ENCODE measurements at places on chromosomes 11 and 22.

GRCh38 chr11:57974848-57975601, 48.7 kb upstream of the OR9Q1 start:
- no peak for DNase-seq

DNA sequence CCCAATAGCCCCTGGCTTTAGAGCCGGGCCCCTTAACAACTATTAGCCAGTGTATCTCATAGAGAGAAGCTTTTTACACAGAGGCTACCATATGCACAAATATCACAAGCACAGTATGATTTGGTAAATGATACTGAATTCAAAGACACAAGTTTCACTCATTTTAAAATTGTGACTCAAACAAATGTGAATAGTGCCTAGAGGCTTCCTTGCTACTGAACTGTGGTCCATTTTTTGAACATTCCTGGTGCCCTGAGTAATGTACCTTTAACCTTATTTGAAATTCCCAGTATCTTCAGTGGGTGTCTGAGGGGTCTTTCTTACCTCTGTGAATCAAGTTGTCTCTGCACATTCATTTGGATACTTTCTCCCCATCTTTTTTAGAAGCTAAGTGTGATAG, 156.2 kb downstream of the MAML2 start:
- no peak for DNase-seq

GRCh38 chr22:22847241-22847640, 40.4 kb upstream of the IGLL5 start:
- DNase-seq = no peak

- no peak for DNase-seq
Measured at GRCh38 chr11:125499563-125499962, 3.5 kb upstream of the FEZ1 start.

DNA sequence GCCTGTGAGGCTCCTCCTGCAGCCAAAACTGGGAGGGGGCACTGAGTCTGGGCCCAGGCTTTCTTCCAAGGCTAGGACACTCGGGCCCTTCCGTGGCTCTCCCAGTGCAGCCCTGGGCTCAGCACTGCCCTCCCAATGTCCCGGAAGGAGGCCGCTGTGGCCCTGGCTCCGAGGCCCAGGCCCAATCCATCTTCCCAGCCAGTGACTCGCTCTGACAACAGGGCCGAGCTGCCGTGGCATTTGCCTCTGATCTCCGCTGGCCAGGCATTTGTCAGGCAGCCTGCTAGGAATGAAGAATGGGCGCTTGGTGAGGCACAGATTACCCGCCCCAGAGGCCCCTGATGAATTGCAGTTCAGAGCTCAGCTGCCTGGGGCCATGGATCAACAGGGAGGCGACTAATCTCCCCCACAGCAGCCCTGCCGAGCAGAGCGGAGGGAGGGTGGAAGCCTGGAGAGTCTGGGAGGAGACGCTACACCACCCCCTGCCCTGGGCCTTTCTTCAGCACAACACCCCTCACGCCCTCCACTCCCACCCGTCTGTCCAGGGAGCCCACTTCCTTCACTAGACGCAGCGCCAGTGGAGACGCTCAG, 8.3 kb downstream of the FXYD2 start:
- DNase-seq = no peak

- DNase-seq = no peak
Measured at GRCh38 chr11:77089004-77089545, 13.6 kb upstream of the OMP start.

GRCh38 chr22:39721206-39722031, 150.9 kb downstream of the CACNA1I start:
- no peak for DNase-seq

DNA sequence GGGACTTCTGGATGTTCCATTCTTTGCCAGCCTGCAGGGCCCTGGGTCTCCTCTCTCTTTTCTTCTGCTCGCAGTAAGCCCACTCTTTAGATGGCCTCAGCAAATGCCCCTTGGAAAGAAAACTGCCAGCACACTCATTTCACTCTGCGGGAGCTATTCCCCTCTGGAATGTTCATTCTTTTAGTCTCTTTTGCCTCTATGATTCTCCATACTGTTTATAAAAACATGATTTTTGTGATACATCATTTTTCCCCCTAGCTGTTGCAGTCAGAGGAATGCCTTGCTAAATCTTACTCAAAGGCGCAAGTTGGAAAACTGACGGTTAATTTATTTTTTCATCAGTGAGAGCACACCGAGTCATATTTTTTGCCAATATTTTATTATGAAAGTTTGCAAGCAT, 184.9 kb downstream of the SNX19 start:
- DNase-seq = no peak

- no peak for DNase-seq
Measured at GRCh38 chr11:100338144-100338840, 348.8 kb upstream of the ARHGAP42 start.

DNA sequence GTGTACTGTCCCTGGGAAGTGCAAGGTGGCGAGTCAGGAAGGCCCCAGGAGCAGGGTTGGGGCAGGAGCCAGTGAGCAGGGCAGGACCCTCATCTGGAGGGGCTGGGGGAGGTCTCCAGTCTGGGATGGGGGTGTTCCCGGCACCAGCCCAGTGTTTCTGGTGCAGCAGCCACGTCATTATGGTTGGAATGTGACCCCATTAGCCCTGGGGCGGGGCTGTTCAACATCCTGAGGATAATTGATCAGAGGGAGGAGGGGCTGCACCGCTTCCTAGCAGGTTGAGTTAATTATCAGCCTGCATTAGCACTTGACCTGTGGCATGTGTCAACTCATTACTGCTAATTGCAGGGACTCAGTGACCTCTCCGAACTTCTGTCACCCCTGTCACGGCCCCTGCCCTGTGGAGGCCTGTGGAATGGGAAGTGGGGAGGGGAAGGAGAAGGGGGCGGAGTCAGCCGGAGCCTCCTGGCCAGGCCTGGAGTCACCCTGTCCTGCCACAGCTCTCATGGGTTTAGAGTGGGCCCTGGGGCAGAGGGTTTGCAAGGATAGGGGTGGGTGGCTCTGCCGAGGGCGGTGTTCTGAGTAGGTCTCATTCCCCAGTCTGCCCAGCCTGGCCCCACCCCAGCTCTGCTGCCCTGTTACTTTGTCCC, 52.8 kb upstream of the CCDC188 start:
- no peak for DNase-seq

DNA sequence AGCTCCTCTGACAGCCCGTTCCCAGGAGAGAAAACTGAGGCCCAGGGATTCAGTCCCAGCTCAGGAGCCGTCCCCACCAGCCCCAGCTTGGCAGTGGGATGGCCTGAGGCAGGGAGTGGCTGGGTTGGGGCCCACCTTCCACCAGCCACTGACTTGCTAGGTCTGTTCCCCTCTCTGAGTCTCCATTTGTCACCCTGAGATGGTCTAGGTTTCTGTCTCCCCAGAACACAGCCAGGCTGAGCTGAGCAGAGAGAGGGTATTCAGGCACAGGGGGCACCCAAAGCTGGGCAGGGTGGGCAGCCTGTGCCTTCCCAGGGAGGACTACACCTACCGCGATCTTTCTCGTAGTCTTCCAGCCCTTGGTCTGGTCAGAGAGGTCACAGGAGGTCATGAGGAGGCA, 95.7 kb downstream of the PDE2A start:
- no peak for DNase-seq

DNA sequence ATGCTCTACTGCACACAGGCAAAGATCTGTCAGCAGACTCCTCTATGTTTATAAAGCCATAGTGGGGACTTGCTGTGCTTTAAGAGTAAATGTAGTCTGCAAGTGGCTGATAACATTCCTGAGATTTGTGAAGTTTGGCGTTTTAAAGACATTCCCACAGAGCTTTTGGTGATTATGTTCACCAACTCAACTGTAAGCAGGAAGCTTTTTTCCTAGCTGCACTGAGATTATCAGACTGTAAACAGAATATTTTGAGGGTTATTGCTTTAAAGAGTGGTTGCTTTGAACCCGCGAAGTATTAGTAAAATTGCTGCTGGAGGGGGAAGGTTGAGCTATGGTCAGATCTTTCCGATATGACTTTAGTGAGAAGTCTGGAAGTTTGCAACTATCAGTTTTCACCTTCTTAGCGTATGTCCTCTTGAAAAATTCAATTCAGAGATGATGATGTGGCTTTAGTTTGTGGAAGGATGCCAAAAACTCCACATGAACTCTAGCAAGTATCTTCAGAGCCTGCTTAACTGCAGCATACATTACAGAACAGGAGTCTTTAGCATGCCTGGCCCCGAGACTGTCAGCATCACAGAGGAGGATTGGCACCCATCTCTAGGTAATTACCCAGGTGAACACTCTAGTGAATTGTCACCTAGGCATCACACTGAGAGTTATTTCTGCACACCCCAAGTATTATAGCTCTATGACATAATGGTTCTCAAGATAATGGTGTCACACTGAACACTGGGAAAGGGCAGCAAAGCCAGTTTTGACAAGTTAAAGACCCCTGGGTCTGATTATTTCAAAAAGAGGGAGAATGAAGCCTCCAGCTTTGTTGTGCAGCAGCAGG, 89.9 kb downstream of the MTNR1B start:
- no peak for DNase-seq

DNA sequence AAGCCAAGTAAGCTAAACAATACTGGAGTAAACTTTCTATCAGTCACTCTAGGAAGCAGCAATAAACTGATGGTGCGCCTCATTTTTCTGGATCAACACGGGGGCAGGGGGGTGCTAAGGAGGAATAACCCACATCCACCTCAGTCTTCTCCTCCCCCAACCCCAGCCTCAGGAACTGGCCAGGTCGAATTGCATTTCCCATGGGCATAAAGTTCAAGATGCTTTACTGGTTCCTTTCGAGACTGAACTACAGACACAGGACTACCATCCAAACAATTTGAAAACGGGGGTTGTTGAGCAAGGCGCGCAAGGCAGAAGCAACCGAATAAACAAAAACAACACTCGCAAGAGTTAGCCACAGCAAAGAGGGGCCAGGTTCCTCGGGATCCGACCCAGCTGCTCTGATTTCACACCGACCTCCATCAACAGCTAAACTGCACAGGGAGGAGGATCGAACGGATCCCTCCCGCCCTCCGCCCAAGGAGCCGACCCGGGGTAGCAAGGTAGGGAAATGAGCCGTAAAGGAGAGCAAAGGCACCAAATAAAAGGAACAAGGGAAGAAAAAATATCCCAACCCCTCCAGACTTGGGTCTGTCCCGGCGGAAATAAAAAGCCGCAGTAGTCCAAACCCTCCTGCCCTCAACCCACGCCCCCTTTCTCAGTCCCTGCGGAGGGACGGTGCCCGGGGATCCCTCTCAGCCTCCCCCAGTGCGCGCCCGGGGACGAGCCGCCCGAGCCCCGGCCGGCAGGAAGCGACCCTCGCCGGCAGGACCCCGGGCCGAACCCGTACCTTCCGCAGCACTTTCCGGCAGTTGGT, 801 bp downstream of the SESN3 start:
- no peak for DNase-seq

- DNase-seq = no peak
Measured at GRCh38 chr22:43240614-43241013, 53.7 kb upstream of the TTLL12 start.

- no peak for DNase-seq
Measured at GRCh38 chr22:21921184-21921721, 31.4 kb downstream of the PPM1F start.

- DNase-seq = no peak
Measured at GRCh38 chr11:12402691-12403120, 25.3 kb downstream of the PARVA start.

- no peak for DNase-seq
Measured at GRCh38 chr11:86162239-86162638, 82.3 kb upstream of the EED start.

- no peak for DNase-seq
Measured at GRCh38 chr11:8803973-8804372, 107.0 kb upstream of the AKIP1 start.

- no peak for DNase-seq
Measured at GRCh38 chr22:40764763-40765441, 54.2 kb downstream of the SLC25A17 start.

GRCh38 chr22:30648825-30649224, 13.2 kb downstream of the SLC35E4 start:
- no peak for DNase-seq

DNA sequence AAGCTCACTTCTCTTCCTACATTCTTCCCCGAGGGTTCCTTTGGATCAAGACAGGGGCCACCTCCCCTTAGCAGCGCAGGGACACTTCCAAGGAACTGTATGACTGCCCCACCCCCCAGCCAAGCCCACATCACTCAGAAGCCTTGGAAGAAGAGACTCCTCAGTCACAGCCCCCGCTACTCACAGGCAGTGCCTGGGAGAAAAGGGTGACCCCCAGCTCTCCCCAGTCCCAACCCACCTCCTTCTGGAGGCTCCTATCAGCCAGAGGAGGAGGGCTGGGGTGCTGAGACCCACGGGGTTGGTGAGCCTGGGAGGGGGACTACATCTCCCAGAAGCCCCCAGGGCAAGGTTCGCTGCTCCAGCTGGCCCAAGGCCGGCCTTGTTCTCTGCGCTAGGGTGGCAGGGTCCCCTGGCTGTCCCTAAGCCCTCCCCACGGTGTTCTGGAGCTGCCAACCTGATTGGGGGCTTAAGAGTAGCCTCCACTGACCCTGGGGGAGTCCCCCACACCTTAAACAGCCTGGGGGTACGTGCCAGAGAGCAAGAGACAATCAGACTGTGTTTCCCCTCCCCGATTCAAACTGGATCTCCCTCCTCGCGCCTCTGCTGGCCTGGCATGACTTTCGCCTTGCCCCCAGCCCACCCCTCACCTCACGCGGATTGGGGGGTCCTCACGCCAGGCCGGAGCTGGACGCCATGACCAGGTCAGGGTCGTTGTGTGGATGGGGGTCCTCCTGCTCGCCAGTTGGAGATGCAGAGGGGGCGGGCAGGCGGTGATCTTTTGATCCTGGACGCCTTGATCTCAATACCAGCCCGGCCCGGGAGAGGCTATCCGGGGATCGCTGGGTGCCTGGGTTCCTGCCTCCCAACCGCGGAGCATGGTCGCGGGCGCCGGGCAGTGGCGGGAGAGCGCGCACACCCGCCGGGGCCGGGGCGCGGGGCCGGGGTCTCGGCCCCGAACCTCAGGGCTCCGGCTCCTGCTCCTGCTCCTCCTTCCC, 838 bp downstream of the BCL9L start:
- no peak for DNase-seq

DNA sequence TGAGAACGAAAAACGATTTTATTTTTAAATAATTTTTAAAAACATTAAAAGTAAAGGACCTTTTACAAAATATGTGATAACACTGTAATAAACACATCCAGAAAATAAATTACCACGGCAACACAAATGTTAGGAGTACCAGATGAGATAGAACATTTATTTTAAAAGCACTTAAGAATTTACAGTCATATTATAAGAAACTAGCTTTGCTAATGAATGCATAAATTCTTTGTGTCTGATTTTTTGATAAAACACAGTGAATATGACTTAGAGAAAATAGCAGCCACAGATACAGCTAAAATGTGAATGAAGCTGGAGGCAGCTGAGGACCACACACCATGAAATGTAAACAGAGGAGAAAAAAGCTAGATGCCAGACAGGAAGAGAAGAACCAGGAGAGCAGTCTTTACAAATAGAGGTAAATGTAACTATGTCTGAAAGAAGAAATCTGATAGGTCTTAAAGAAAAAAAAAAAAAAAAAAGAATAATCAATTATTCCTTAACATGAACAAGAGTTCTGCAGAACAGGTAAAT, 14.6 kb downstream of the CCDC34 start:
- no peak for DNase-seq

DNA sequence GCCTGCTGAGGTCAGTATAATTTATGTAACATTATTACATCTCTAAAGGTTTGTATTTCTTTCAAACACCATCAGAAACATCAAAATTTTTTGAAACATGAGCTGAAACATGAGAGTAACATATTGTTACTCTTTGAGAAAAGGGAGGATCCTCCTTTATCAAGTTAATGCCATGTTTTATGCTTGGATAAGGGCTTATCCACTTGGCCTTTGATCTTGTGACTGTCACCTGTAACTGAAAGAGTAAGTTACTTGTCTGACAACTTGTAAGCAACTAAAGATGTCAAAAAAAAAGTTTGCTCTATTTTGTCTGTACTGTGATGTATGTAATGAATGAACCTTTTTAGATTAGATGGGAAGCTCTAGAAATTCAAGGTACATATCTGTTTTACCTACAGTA, 59.6 kb downstream of the FAR1 start:
- DNase-seq = no peak
